ENCODE measurements at places on chromosomes 2 and 18.
A peak's percentile ranks its signal among the peaks of the same experiment; 100 is the strongest.

DNA sequence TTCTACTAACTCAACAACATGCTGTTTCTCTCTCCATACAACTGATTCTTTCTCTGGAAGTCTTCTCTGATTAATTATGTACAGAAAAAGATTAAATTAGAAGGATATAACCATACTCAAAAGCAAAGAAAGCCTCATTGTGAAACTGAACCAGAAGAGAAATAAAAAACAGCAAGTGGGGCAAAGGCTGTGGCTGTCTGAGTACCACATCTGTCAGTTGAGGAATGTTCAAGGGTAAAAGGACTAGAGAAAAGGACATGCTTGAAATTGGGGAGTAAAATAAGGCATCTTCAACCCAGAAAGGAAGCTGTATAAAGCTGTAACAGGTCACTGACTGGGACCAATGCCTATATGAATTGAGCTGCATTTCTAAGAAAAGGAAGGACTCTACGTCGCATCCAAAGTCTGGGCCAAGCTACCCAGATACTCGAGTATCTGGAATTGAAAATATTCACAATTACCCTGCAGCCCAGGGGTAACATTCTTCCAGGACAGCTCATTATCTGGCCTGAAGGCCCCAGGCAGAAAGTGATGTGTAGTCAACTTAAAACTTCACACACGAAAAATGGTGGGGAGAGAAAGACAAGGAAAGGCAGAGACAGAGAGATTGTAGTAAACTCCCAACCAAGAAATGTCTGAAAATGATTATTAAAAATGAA, 356.0 kb upstream of the GALNT5 start:
- H3K36me3 ChIP-seq, result no peaks in the 10 kb centered on the region
- no peak overlapping the region for H3K4me3 ChIP-seq
- peaks cover 14% of the 10 kb centered on the region for H3K27me3 ChIP-seq
- H3K4me1 ChIP-seq, result peaks cover 1% of the 10 kb centered on the region

DNA sequence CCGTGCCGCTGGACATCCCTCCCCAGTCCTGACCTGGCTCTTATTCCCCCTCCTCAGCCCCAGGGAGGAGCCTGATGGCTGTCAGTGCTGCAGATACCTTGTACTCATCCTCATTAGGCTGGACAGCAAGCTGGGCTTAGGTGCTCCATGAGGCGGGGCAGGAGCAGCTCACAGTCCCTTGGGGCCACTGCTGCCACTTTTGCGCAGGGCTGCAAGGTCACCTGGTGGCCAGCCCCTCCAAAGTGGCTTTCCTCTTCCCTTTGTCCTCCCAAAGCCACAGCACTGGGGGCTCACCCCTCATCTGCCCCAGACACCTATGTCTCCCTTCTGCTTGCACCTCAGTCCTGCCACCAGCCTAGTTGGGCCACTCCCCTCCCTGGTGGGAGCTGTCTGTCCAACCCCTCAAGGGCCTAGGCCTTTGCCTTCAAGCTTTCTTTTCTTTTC, 60.8 kb downstream of the FAM168B start:
- DNase-seq, result no peak
- H3K36me3 ChIP-seq, result no peaks in the 10 kb centered on the region
- peaks cover 8% of the 10 kb centered on the region for H3K4me1 ChIP-seq
- no peak overlapping the region for H3K4me3 ChIP-seq
- no peak overlapping the region for H3K27ac ChIP-seq

DNA sequence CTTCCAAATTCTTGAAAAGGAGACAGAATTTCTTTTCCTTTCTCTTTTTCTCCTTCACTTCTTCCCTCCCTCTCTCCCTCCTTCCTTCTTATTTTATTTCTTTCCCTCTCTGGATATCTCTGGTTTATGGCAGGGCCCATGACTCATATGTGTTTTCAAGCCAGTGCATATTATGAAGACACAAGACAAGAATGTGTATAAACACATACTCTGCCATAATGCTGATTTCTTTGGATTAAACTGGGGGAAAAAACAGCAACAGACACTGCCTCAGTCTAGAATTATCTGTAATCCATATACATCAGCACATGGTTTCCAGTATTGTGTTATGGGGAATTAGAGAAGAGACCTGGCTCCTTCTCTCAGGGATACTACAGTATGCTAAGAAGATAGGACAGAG, 82.8 kb upstream of the CPO start:
- no peak overlapping the region for H3K4me3 ChIP-seq
- DNase-seq, result no peak
- H3K27ac ChIP-seq, result no peak overlapping the region
- no peaks in the 10 kb centered on the region for H3K27me3 ChIP-seq
- H3K36me3 ChIP-seq, result no peaks in the 10 kb centered on the region

- H3K36me3 ChIP-seq, result no peaks in the 10 kb centered on the region
- peaks cover 16% of the 10 kb centered on the region for H3K4me1 ChIP-seq
- peak overlapping the region; percentile 86 for H3K27ac ChIP-seq
- H3K27me3 ChIP-seq, result peaks cover 18% of the 10 kb centered on the region
- H3K4me3 ChIP-seq, result peak overlapping the region; percentile 81
- DNase-seq, result peak; percentile 85
These were observed 12.8 kb downstream of the ATP6V1B1 start for GRCh38 chr2:70948337-70949003.

GRCh38 chr2:238722181-238722580, 125.7 kb upstream of the TWIST2 start:
- H3K36me3 ChIP-seq, result no peaks in the 10 kb centered on the region
- no peak overlapping the region for H3K27ac ChIP-seq
- DNase-seq, result peak; percentile 15
- no peak overlapping the region for H3K4me3 ChIP-seq

DNA sequence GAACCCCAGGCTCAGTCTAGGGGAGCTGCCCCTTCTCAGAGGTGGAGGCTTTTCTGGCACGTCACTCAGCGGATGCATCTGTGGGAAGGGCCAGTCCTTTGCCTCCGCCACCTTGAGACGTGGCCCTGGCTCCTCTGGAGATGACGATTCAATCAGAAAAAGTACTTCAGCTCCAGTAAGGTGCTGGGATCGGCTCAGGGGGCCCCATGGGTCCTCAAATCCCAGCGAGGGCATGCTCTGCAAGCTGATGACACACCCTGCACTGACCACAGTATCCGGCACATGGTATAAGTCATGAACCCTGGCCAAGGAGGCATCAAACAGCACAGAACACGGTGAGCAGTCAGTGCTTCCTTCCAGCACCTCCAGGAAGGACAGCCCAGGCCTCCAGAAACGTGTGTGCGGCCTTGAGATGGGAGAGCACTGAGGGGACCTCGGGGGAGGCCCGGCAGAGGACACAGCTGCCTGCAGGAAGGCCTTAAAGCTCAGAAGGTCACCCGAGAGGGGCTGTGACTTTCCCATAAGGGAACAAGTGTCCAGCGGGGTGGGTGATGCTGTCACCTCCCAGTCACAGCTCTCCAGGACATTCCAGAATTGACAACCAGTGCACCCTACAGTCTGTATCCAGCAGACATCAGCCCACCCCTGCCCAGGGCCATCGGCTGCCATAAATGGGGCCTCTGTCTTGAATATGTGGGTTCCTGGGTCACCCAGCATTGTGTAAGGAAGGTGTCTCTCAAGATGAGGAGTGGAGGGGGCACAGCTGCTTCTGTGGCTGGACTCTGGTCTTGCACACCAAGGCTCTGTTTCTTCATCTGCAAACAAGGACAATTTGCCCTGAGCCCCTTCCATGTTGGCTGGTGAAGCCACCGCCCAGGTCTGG, 205.8 kb downstream of the NDUFA10 start:
- no peak overlapping the region for H3K4me3 ChIP-seq
- peaks cover 13% of the 10 kb centered on the region for H3K27me3 ChIP-seq

DNA sequence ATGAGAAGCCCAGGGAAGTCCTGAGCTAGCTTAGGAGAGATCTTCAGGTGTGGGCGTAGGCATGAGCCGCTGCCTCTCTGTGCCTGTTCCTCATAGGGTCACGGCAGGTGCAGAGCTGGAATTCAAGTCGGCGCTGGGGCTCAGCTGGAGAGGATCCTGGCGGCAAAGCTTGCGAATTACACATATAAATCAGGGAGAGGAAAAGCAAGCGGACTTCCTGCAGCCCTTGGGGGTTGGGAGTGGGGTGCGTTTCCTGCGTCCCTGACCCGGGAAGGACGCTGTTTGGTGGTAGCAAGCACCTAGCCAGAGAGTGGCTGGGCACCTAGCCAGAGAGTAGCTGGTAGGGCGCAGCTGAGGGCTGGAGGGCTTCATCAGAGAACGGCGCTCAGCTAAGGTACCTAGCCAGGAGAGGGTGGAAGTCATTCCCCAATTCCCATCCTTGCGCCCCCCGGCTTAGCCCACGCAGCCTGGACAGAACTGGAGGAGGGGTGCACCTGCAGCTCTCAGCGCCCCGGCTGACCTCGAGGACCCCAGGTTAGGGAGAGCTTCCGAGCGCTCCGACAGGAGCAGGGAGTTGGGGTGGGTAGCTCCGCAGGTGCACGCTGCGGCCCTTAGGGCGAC, 459 bp upstream of the EFR3B start:
- H3K36me3 ChIP-seq, result no peaks in the 10 kb centered on the region
- no peak for DNase-seq
- H3K4me1 ChIP-seq, result peaks cover 30% of the 10 kb centered on the region
- H3K4me3 ChIP-seq, result peak overlapping the region; percentile 52
- H3K27me3 ChIP-seq, result peaks cover 41% of the 10 kb centered on the region

- no peak overlapping the region for H3K4me3 ChIP-seq
- no peak overlapping the region for H3K27ac ChIP-seq
- DNase-seq, result no peak
- H3K27me3 ChIP-seq, result no peaks in the 10 kb centered on the region
These were observed 599.9 kb downstream of the TMEM182 start for GRCh38 chr2:103361712-103362111.

DNA sequence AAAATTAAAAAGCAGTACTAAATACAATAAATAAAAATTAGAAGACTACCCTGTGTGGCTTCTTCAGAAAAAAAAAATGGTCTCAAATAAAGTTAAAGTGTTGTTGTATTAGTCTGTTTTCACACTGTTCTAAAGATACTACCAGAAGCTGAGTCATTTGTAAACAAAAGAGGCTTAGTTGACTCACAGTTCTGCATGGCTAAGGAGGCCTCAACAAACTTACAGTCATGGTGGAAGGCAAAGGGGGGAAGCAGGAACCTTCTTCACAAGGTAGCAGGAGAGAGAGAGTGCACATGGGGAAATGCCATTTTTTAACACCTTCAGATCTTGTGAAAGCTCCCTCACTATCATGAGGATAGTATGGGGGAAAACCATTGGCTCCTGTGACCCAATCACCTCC, 612.8 kb downstream of the RNF144A start:
- DNase-seq, result no peak
- peaks cover 62% of the 10 kb centered on the region for H3K4me1 ChIP-seq
- H3K27me3 ChIP-seq, result no peaks in the 10 kb centered on the region
- H3K27ac ChIP-seq, result peak overlapping the region; percentile 47
- H3K36me3 ChIP-seq, result peaks cover 57% of the 10 kb centered on the region
- H3K4me3 ChIP-seq, result no peak overlapping the region

DNA sequence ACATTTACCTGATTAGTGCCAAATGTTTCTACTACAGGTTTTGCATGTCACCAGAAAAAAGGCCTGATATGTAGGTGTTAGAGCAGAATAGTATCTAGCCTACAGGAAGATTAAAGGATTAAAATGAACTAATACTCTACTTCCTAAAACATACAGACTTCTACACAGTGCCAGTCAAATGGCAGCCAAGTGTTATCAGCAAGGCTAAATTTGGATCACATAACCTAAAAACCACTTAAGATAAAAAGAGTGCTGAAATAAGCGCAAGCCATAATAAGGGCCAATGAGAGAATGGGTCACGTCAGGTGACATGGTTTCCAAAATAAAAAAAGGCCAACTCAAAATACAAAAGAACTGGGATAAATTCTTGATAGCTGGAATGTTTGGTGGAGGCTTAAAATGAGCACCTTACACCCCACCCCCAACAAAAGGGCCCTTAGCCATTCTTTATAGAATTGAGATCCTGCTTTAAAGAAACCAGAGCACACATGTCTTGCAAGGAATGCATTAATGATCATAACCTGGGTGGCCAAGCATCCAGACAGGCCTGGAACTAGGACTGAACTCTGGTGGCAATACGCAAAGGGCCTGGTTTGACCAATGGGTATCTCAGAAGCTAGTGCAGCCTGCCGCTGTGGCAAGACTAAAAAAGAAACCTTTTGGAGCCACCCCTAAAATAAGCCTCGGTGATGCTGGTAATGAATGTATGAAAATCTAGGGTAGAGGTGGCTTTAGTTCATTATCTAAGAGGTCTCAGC, 32.4 kb downstream of the IRS1 start:
- no peak overlapping the region for H3K27ac ChIP-seq
- H3K4me3 ChIP-seq, result no peak overlapping the region
- H3K4me1 ChIP-seq, result peaks cover 9% of the 10 kb centered on the region
- H3K36me3 ChIP-seq, result no peaks in the 10 kb centered on the region
- DNase-seq, result no peak

DNA sequence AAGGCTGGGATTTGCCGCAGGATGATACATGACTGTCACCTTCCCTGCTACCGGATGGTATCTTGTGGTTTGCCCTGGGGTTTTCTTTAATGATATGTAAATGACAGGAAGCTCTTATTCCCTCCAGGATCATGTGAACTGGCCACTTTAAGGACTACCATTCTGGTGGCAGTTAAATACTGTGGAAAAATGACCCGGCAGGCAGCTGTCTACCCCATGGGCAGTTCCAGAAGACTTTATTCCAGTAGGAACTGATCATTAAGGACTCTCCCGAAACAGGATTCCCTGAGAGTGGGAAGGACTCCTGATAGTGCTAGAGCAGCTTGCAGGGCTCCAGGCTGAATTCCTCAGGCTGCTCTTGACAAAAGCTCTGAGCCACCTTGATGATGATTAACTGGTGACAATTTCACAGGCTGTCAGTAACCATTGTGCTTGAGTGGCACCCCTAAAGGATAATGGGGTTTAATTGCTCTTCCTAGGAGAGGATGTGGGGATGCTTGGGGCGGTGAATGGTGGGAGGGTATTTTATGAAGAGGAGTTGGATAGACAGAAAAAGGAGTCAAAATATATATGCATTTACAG, 212.0 kb downstream of the CPS1 start:
- no peaks in the 10 kb centered on the region for H3K4me1 ChIP-seq
- no peak overlapping the region for H3K4me3 ChIP-seq
- H3K27me3 ChIP-seq, result no peaks in the 10 kb centered on the region
- H3K36me3 ChIP-seq, result no peaks in the 10 kb centered on the region

- no peak for DNase-seq
- H3K27ac ChIP-seq, result no peak overlapping the region
- peaks cover 13% of the 10 kb centered on the region for H3K4me1 ChIP-seq
These were observed 13.1 kb downstream of the METAP1D start for GRCh38 chr2:172012677-172013391.

DNA sequence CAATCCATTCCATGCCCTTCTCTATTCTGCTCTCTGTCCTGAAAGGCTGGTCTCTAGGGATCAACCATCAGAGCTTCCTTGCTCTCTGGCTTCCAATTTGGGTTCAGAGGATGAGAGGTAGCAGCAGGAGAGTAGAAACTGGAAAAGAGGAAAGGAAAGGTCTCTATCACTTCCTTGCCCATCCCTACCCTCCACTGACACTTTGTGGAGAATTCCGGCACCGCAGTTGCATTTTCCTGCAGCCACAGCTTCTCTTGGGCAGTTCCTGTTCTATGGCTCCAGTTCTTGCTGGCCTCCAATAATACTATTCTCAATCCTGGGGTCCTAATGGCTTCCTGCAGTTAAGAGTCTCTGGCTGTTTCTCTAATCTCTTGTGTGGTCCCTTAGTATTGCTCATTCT, 13.3 kb upstream of the IMPACT start:
- peak overlapping the region; percentile 24 for H3K27ac ChIP-seq
- H3K36me3 ChIP-seq, result no peaks in the 10 kb centered on the region
- H3K4me1 ChIP-seq, result peaks cover 23% of the 10 kb centered on the region
- H3K27me3 ChIP-seq, result peaks cover 49% of the 10 kb centered on the region
- no peak for DNase-seq

All from activated T-cell treated with anti-CD3 and anti-CD28 coated beads, Interleukin-2, amount 50 U/mL, for 24 hours (primary cell).